Fibroblast of skin of left biceps (primary cell): ENCODE measurements at places on chromosomes 5 and 9.

DNA sequence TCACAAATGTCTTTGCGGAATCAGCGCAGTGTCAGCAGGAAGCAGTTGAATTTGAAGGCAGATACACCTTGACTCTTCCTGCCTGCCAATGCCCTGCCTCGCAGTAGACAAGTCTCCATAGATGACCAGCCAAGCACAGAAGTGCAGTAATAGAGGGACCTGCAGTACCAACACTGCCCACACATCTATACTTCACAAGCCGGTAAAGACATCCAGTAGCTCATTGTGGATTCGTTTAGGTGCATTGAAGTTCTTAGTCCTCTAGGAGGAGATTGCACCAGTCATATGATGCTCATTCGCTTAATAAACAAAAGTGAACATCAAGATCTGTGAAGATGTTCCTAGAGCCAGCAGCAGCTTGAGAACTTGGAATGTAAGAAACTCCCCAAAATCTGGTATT lies 7.1 kb upstream of the IFNA2 start:
- no peak for DNase-seq

DNA sequence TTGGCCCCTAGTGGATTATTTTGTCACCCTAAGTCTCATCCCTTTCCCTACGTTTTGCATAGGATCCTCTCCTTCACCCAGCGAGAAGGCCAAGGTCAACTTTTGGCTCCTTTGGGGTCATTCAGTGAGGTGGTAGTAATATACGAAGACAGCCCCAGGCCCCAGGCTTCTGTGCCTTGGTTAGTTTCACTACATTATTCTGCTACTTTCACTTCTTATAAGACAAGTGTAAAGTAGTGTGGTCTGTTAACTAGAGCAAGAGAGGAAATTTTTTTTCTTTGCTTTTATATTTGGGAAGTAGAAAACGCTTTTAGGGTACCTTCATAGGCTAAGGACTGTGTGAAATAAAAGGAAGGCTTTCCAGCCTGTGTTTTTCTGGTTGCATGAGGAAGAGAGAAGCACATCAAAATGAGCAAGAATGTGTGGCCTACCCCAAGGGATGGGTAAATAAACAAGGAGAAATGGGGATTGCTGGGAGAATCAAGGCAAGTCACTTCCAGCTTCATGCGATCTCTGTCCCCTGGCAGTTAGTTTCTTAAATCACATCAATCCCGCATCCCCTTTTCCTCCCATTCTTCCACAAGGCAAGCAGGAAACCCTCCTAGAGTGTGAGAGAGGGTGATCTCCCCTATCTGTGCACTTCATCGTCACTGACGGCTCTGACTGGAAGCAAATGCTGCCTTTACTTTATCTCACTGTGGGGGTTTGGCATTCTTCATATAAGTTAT lies 677.0 kb upstream of the WWC1 start:
- no peak for DNase-seq

DNA sequence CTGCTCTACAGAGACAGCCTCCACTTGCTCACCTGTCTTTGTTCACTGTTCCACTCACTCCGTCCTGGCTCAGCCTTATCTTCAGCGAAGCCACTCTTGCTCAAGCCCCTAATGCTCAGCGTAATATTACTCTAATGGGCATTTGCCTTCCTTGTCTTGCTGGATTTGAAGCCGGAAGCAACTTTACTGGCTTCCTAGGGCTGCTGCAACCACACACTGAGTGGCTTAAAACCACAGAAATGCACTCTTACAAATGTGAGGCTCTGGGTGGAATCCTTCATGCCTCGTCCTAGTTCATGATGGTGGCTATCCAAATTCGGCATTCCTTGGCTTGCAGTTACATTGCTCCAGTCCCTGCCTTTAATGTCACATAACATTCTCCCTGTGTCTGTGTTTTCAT lies 85.5 kb upstream of the MARCHF11 start:
- no peak for DNase-seq

- DNase-seq: no peak
These were observed 111.1 kb downstream of the ASTN2 start for GRCh38 chr9:117303643-117304230.

- DNase-seq: no peak
These were observed 128.7 kb downstream of the NIPBL start for GRCh38 chr5:37005252-37005651.

GRCh38 chr5:158701007-158701391 lies 398.7 kb downstream of the EBF1 start:
- no peak for DNase-seq

GRCh38 chr5:179397516-179397915 lies 52.3 kb upstream of the ADAMTS2 start:
- DNase-seq: no peak

DNA sequence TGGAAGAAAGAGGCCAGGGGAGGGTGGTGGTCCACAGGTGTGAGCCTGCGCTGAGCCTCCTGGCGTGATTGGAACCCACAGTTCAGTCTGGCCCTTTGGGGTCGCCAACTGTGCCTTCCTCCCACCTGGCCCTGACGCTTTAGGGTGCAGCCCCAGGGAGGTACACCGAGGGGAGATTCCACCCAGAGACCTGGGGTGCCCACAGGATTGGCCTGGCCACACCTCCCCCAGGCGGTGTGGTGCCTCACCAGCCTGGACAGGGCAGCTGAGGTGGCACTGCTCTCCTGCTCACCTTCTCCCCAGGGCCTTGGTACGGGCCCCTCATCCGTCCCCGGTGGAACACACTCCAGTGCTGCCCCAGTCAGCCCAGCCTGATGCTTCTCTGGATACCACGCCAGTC lies 1.0 kb upstream of the CLIC3 start:
- DNase-seq: no peak
